ENCODE measurements at places on chromosomes 2 and 18. TPM values are rescaled to one million over a fixed set of nuclear protein-coding genes. Genes with fewer than 3 reads are reported as not detected.

CYS1 gene
- total RNA-seq: 13.2 TPM

SERPINB7 gene
- 31.1 TPM for total RNA-seq

TUBA4B gene
- 0.72 TPM for total RNA-seq

SLC14A1 gene
- total RNA-seq: 15.2 TPM

DUSP2 gene
- 28.9 TPM for total RNA-seq

BBS5 gene
- total RNA-seq: 13.7 TPM

PLGLB1 gene
- 7.7 TPM for total RNA-seq

SP3 gene
- total RNA-seq: 125 TPM

PJVK gene
- total RNA-seq: 18.1 TPM

DPYSL5 gene
- 0.72 TPM for total RNA-seq

POTEJ gene
- 0.24 TPM for total RNA-seq

KRTCAP3 gene
- total RNA-seq: not detected

BUB1 gene
- total RNA-seq: 11.6 TPM

STAT4 gene
- total RNA-seq: 3.9 TPM

CPLX4 gene
- total RNA-seq: 2.4 TPM

LIMS4 gene
- 10.8 TPM for total RNA-seq

CFC1 gene
- total RNA-seq: not detected

ZSWIM2 gene
- 0.96 TPM for total RNA-seq

ANKRD30B gene
- 1.4 TPM for total RNA-seq

PLGLB2 gene
- 3.4 TPM for total RNA-seq

DIPK1C gene
- total RNA-seq: 3.1 TPM

KHK gene
- total RNA-seq: 3.4 TPM
